Smooth muscle cell of the umbilical artery (primary cell): ENCODE measurements at places on chromosomes 7 and 10. TPM values are rescaled to one million over a fixed set of nuclear protein-coding genes. Genes with fewer than 3 reads are reported as not detected.

Gene SFTPD
- total RNA-seq = not detected in 2 replicates

Gene DGKB
- total RNA-seq = 0.59 and 1.2 TPM in 2 replicates

Gene ADAM12
- 360 and 389 TPM in 2 replicates for total RNA-seq

Gene PCDH15
- under 0.01 and 0.05 TPM in 2 replicates for total RNA-seq

Gene CFAP70
- total RNA-seq = 0.97 and 1.5 TPM in 2 replicates

Gene CASP2
- 5.9 and 13.5 TPM in 2 replicates for total RNA-seq

Gene SPRN
- 0.59 and 1.6 TPM in 2 replicates for total RNA-seq

Gene GPER1
- 0.59 and 1.6 TPM in 2 replicates for total RNA-seq

Gene RBP3
- under 0.01 TPM in 1 of 2 replicates, not detected in the other for total RNA-seq

Gene GJD4
- not detected in 2 replicates for total RNA-seq

Gene DNAJC12
- 5.1 and 13.1 TPM in 2 replicates for total RNA-seq

Gene TET1
- 4.7 and 5.3 TPM in 2 replicates for total RNA-seq

Gene DMTF1
- 78.1 and 106 TPM in 2 replicates for total RNA-seq

Gene ITIH5
- 0.05 and 0.30 TPM in 2 replicates for total RNA-seq

Gene RBAK
- total RNA-seq = 9.5 and 11.7 TPM in 2 replicates

Gene OR13A1
- not detected in 2 replicates for total RNA-seq

Gene ZDHHC6
- total RNA-seq = 24.5 and 24.9 TPM in 2 replicates

Gene PAX2
- not detected in 2 replicates for total RNA-seq

Gene NOBOX
- total RNA-seq = not detected in 2 replicates

Gene SKAP2
- total RNA-seq = 14.6 and 25.3 TPM in 2 replicates

Gene CFAP46
- total RNA-seq = 1.2 and 2.2 TPM in 2 replicates

Gene EPHA1
- total RNA-seq = 0.09 TPM in 1 of 2 replicates, not detected in the other

Gene CYP2C19
- not detected in 2 replicates for total RNA-seq

Gene SCART1
- 1.5 and 2.7 TPM in 2 replicates for total RNA-seq

Gene CC2D2B
- 0.18 and 0.30 TPM in 2 replicates for total RNA-seq

Gene ZNF212
- total RNA-seq = 4.8 and 6.2 TPM in 2 replicates

Gene GARIN1A
- total RNA-seq = 0.89 and 1.5 TPM in 2 replicates

Gene WNT2
- total RNA-seq = 0.97 and 1.2 TPM in 2 replicates

Gene RPS24
- 1,473 and 2,150 TPM in 2 replicates for total RNA-seq

Gene ACTR3C
- total RNA-seq = 1.2 TPM in 2 replicates

Gene PIP
- not detected in 2 replicates for total RNA-seq

Gene COL28A1
- total RNA-seq = 0.32 TPM in 1 of 2 replicates, not detected in the other

Gene EVX1
- total RNA-seq = 0.09 TPM in 1 of 2 replicates, not detected in the other
